CD4-positive, alpha-beta T cell treated with Interleukin-12 subunit alpha and Interleukin-12 subunit beta, for 1 hour (primary cell): ENCODE measurements at places on chromosomes 5 and 9.

DNA sequence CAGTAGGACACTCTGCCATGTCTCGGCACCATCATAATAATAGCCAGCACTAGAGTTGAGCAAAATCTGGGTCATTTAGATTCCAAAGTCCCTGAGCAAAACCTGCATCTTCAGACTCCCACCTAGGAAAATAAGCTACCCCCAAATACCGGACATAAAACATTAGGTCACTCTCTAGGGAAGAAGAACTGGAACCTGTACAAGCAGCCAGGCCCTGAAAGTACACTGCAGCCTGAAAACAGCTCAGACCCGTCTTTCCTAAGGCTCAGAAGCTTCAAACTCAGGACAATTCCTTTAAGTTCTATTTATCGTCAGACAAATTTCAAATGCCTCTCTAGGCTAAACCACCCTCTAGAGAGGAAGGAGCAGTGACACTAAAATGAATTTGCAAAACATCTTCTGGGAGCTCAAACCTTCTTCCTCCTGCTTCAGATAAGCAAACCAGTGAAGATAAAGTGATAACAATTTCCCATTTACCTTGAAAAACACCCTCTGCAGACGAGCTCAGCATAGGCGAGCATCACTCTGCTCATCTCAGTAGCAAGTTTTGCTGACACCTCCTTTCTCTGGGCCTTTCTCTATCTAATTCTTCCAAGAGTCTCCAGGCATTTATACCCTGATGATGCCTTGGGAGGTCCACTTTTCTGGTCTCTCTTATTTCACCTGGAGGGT lies 34.0 kb downstream of the ADAM19 start:
- peak; percentile 46 for DNase-seq

DNA sequence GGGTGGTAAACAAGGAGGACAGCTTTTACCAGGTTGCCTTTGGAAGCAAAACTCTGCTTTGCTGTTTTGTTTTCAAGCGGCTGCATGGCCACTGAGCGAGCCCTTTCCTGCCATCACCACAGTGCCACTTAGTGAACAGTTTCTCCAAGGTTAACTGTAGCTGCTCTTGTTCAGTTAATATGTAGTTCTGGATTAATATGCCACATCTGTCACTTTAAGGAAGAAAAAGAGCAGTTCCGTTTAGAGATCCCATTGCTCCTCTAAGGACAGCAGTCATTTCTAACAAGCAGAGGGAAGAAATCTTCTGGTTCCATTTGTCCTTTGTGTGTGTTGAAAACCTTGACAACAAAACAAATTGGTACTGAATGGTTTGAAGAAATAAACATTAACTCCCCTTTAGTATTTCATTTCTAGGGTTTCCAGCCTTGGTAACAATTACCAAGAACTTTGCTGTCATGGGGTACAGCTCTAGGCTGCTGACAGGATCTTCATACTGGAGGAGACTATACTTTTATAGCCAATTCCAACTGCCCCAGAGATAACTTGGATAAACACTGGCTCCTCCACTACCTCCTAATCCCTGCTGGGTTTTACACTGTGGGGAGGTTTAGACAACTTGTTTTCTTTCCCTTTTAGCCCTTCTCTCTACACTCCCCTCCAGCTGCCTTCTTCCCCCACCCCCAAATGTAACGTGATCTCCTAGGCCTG lies 10.3 kb upstream of the ABL1 start:
- DNase-seq = no peak

GRCh38 chr9:112914524-112914923 lies 23.8 kb upstream of the SLC46A2 start:
- no peak for DNase-seq

- DNase-seq = no peak
Measured at GRCh38 chr5:44329716-44330115, 59.5 kb downstream of the FGF10 start.

- DNase-seq = no peak
Measured at GRCh38 chr5:147360816-147361215, 126.0 kb downstream of the STK32A start.

GRCh38 chr5:172133359-172134029 lies 54.5 kb downstream of the STK10 start:
- DNase-seq = peak; percentile 38

DNA sequence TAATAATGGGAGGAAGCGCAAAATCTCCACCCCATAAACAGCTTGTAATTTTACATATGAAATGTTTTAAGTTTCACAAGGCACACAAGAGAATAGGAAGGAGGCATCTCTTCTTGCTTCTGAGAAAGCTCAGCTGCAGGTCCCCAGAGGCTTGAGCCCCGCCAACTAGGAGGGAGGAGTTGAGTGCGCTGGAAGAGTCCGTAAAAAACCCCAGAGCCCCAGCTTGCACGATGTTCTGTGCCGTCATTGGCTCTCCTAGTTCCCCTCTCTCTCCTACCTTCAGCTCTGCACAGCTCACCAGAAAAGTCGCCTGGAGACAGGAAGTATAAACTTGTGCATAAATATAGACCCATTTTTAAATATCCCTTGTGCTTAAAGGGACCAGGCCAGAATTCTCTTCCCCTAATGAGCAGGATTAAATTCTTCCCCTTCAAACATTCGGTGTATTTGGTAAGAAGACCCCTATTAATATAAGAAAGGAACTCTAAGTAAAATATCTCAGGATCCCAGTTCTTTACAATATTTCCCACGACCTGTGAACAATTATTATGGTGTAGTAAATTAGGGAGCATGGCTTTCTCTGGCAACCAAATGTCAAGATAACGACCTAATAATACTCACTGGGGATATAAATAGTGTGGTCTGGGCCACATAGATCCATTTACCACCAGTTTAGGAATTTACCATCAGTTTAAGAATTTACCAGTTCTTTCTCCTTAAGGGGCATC lies 13.7 kb downstream of the GLRX start:
- peak; percentile 86 for DNase-seq

DNA sequence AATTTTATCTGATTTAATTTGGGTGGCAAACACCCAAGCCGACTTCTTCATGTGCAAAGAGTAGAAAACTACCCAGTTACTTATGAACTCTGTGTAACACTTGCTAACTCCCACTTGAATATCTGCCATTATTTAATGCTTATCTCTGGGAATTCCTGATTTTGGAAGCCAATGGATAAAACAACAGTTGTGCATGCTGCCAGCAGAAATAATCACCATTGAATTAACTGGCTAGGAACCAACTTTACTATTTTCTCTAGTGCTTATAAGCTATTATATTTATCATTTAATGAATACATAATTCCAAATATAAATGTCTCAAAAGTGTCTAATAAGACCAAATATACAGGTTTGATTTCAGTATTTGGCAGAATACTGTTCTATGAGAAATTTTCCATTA lies 85.7 kb downstream of the IZUMO3 start:
- no peak for DNase-seq

DNA sequence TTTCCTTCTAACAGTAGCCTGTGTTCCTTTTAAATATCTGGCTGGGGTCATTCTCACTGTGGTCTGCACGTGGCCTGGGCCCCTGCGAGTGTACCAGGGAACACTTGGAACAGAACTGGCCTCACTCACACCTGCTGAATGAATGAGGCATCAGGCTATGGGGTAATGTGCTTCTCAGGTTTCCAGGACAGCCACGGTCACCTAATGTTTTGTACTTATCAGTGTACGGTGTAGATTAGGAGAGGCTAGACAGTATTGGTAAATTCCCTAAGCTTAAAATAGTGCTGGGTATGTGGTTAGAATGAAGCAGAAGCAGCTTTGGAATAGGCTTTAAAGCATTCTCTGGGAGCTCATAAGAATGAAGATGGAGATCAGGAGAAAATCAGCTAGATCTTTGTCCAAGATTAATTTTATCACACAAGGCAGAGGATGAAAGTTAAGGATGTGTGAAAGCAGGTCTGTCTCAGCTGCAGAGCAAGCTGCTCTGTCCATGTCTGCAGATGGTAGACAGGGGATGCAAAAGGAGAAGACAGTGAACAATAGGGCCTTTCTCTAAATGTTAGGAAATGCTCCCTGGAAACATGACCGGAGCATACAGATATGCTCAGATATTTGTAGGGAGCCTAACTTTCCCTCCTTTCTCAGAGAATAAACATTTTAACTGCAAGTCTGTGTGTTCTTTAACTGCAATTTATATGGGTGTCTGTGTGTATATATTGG lies 267.5 kb downstream of the NR3C1 start:
- no peak for DNase-seq

DNA sequence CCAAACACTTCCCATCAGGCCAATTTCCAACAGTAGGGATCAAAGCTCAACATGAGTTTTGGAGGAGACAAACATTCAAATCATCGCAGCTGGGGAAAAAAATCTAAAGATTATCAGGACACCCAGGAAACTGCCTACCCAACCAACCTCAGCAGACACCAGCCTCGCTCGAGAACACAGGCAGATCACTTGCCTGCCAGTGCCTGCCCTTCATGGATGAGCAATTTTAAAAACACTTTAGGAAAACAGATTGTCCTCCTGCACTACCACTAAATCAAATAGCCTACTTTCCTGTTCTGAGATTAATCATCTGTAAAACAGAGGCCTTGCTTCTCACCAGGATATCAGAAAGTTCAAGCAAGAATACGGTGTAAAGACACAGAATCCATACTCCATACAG lies 14.7 kb upstream of the TMEM174 start:
- no peak for DNase-seq

- DNase-seq = no peak
Measured at GRCh38 chr5:91514400-91514799, 131.3 kb upstream of the ARRDC3 start.

DNA sequence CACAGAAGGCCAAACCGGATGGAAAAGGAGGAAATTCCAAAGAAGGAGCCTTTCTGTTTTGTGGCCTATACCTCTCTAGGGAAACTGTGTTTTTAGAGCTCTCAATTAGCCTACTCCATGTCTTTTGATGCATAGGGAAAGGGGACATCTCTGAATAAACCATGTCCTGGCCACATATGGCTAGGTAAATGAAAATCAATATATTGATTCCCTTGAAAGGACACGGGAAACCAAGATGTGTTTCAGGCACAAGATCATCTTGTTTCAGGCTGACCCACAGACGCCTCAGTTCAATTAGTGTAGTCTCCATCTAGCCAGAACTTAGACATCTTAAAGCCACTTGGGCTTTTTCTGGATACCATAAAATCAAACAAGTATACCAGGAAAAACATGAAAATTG lies 363.1 kb downstream of the ENC1 start:
- DNase-seq = no peak

- DNase-seq = no peak
Measured at GRCh38 chr5:135253601-135254178, 145.3 kb downstream of the MACROH2A1 start.

DNA sequence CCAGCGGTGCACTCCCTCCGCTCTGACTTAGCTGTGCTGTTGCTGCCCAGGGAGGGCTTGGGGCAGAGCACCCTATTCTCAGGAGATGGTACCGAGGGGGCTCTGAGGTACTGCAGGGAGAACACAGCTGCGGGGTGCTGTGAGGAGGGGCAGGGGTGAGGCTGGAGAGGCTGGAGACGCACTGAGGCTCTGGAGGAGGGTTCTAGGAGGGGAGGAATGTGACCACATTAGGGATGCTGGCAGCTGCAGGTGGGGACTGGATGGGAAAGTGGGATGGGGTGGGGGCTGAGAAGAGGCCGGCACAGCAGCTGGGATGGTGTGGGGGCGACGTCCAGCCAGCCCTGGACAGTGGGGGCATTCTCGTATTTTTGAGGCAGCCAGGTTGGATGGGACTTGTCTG lies 20.9 kb downstream of the NCS1 start:
- DNase-seq = no peak

DNA sequence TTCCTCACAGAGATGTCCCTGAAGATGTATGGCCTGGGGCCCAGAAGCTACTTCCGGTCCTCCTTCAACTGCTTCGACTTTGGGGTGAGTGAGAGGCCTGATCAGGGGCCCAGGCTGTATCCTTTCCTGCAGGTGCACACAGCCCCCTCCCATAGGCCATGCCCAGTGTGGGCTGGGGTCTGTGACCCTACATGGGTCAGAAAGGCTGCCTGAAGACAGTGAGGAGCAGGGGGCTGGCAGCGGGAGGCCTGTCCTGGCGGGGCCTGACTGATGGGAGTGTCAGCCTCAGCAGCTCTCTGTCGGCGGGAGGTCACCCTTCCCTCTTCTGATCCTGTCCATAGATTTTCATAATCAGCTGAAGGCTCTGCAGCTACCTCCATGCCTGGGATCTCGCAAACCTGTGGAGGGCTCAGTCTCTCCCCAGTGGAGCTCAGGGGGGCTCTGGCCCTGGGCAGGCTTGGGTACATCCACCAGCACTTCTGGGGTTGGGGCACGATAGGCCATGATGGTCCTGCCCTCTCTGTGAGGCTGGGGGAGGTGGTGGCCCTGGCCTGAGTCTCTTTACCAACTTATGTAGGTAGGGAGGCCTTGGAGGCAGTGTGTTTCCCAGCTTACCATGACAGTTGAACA lies 98.5 kb downstream of the CACNA1B start:
- no peak for DNase-seq

- DNase-seq = no peak
Measured at GRCh38 chr5:1010181-1010510, 1.5 kb downstream of the NKD2 start.

DNA sequence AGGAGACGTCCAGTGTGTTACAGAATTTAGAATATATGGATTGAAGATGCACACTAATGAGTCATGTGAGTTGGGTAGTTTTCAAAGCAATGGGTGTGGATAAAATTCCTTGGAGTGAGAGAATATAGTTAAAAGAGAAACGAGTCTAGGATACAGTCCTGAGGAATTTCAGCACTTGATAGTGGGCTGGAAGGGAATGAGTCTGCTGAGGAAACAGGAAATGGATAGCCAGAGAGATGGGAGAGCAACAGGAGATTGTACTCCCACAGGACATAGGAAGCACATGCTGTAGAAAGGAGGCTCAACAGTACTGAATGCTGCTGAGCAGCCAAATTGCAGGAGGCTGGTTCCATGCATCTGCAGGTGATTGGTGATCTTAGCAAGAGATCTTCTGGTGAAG lies 68.1 kb downstream of the FBN2 start:
- no peak for DNase-seq

- no peak for DNase-seq
Measured at GRCh38 chr9:112921549-112921948, 30.9 kb upstream of the SLC46A2 start.

- no peak for DNase-seq
Measured at GRCh38 chr9:1042466-1042865, 7.7 kb upstream of the DMRT2 start.

DNA sequence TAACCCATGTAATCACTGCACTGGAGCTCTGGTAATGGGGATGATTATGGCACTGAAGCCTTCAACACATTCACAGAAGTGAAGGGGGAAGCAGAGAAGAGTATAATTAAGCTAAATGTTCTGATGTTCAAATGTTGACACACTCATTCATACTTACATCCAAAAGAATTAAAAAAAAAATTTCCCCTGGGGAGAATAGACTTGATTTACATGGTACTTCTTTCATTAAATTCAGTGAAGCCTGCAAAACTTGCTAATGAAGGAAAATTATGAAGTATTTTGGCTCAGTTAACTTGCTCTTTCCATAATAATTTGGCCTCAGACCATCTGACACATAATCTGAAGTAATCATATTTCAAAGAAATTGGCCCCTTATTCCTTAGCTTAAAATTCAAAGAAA lies 428.8 kb downstream of the SH3GL2 start:
- no peak for DNase-seq
